ENCODE measurements at places on chromosomes 1 and 21.

DNA sequence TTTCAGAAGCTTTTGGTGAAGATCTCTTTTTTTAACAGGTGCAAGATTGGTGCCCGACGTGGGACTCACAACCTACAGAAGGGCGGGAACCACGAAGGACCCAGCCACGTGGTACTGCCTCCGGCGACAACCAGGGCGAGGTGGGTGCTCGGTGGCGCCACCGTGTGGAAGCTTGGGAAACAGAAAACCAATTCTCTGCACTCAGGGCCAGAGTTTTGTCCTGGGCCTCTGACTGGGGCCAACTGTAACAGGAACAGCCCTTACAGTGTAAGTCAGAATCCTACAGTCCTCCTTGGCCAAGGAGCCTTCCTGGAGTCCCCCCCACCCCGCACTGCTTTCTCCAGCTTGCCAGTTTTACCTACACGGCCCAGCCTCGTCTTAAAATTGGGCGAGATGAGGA is 11.6 kb upstream of the S100A7A start:
- DNase-seq = peak; percentile 35

DNA sequence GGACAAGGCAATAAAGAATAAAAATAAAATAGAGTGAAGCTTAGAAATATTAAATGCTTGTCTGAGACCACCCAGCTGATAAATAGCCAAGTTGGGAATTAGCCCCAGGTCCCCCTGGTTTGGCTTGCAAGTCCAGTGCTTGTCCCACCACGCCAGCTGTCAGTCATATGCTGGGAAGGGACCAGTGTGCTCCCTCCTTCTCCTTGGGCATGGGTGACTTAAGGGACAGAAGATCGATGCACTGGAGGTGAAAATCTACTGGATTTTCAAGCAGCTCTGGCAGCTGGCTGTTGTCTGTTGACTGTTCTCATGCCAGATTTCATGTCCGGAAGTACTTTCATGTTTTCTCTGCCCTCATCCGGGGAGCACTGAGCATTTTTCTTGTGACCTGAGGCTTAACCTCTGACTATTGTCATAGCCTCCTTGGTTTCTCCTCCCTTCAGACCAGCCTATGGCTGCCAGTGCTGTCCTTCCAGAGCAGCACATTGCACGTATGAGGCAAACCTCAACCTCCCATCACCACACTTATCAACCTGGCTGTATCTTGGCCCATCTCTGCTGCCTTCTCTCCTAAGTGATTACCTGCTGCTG is 12.4 kb downstream of the LMOD1 start:
- no peak for DNase-seq

GRCh38 chr1:87683196-87683956 is 354.7 kb downstream of the LMO4 start:
- DNase-seq = no peak

- no peak for DNase-seq
Measured at GRCh38 chr1:220982686-220983085, 103.4 kb downstream of the HLX start.

GRCh38 chr1:26122988-26123973 is 11.7 kb downstream of the PDIK1L start:
- DNase-seq = no peak

DNA sequence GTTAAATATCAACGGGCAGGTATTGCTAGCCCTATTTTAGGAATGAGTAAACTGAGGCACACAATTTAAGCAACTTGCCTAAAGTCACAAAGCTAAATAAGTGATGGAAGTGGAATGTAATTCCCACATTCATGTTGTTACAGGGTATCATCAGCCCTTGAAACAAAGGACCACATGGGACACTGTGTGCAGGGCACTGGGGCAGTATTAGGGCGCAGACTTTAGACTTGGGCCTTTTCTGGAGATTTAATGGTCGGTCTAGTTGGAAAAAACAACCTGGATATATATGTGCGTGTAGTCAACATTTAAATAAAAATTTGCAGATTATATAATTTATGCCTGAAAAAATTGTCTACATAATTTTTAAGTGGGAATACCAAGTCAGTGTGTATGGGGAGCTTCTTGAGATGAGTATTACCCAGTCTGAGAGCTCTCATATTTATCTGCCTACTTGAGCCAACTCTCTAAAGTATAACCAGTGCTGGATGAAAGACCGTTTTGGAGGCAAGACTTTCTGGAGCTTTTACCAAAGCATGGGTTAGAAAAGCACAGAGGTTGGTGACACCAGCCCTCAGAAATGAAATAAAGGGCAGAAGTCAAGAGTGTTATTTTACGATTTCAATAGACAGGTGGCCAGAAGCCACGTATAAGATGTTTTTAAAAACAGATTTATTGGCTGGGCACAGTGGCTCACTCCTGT is 1.6 kb downstream of the KDM1A start:
- DNase-seq = no peak

- DNase-seq = no peak
Measured at GRCh38 chr1:26538480-26539412, 9.2 kb downstream of the RPS6KA1 start.
